ENCODE measurements at places on chromosomes 7 and 10. TPM values are rescaled to one million over a fixed set of nuclear protein-coding genes. Genes with fewer than 3 reads are reported as not detected.

Gene SEPTIN14
- total RNA-seq, result 0.07 TPM

DNA sequence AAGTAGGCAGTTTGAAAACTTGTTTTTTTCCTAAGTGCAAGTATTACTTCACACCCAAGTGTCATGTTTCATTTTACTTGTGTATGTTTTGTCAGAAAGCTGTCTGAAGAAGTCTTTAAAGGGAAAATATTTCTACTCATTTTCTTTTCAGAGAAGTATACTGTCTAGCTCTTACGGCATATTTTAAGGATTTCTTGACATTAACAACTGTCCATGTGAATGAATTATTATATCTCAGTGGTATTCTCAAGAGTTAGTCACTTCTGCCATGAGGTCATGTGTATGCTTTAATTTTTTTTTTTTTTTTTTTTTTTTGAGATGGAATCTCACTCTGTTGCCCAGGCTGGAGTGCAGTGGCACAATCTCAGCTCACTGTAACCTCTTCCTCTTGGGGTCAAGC, 229.5 kb downstream of the BICC1 start:
- no peak for DNase-seq

Gene NXPH1
- total RNA-seq, result 0.27 TPM

DNA sequence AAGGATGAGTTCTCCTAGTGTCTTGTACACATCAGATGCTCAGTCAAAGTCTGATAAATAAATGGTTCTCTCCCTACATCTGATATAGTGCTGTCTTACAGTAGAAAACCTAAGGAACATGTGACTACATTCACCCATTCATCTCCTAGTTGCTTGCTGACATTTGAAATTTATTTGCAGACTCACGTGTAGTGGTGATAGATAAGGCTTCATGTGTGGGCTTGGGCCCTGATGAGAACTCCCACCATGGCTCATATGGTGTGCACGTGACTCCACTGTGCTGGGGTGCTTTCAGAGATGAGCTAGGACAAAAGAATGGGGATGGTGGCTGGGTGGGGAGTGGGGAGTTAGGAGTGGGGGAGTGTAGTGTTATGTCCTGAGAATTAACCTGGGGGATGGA, 287.3 kb downstream of the RPS24 start:
- no peak for DNase-seq

DNA sequence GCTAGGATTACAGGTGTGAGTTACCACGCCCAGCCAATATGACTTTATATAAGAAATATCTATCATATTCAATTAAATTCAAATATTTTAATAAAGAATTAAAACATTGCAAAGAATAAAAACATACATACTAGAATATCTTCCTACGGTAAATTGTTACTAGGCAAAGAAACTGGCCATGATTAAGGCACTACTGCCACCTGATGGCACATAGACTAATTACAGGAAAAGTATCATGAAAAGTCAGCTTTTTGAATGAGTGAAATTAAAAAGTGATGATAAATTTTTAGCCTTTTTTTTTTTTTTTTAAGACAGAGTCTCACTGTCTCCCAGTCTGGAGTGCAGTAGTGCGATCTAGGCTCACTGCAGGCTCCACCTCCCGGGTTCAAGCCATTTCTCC, 30.9 kb downstream of the MRPS33 start:
- DNase-seq, result no peak

Gene PRKAR2B
- 29.6 TPM for total RNA-seq

Gene CALCR
- total RNA-seq, result 1.2 TPM

GRCh38 chr10:95841661-95842498, 65.9 kb upstream of the CC2D2B start:
- DNase-seq, result peak; percentile 23

Gene SH2D4B
- 0.09 TPM for total RNA-seq

Gene GRID2IP
- 3.0 TPM for total RNA-seq

DNA sequence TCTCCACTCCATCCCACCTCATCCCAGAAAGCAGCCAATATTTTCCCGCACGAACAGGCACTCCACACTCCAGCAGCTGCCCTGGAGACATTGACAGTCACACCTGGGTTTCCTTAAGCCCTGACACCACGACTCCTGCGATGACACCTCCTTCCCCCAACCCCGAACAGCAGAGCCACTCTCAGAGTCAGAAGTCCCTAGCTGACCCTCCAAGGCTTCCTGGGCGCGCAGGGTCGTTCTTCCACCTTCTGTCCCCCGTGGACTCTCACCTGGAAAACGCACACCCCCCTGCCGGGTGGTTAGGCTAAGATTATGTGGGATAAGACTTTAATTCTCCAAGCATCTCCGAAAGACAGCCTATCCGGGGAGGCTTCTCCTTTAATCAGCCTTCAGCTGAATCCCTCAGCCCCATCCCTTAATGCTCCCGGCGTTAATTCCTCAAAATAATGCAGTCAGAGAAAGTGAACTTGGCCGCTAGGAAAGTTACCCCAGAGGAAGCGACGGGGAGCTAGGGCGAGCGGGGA, 1.1 kb downstream of the DENND11 start:
- DNase-seq, result peak; percentile 14

DNA sequence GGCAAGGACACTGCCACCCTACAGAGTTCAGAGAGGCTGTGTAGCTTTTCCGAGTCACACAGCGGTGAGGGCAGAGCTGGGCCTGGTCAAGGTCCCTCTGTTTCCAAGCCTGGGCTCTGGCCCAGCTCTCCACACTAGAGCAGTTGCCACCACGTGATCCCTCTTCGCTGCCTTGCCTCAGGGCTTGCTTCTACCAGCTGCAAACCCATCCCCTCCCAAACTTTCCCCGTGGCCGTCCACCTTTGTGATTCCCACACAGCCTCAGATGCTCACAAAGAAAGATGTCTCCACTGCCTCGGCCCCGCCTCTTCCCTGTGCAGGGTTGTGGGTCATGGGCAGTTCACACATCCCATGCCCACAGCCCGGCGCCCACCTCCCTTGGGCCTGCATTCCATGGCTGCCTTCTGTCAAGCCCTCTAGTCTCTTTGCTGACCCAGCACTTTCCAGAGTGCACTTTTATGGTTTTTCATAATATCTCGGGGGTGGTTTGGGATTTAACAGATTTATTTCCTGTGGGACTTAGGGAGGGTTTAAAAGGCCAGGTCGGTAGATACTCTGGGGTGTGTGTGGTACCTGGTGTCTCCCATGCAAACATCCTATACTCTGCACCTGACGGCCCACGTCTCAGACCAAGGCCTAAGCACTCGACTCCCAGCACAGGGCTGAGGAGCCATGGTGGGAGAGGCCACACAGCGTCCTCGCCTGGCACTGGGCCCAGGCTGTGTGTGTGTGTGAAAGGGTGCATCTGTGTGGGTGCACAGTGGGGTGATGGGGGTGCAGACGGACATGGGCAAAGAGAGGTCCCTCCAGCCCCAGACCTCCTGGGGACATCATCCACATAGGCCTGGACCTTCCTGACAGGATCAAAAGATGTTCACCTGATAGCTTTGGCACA, 59.6 kb downstream of the PKD1L1 start:
- no peak for DNase-seq

Measured in WTC11 (cell line).